RWPE1 (cell line): ENCODE measurements at places on chromosomes 3 and 15.

GRCh38 chr3:149377408-149378364 lies at the start of gene TM4SF1:
Gene TM4SF1, minus strand, starts transcription at chr3:149377649. Its CDS starts 102 bp downstream, at chr3:149377547.
- peak; percentile 81 for DNase-seq

DNA sequence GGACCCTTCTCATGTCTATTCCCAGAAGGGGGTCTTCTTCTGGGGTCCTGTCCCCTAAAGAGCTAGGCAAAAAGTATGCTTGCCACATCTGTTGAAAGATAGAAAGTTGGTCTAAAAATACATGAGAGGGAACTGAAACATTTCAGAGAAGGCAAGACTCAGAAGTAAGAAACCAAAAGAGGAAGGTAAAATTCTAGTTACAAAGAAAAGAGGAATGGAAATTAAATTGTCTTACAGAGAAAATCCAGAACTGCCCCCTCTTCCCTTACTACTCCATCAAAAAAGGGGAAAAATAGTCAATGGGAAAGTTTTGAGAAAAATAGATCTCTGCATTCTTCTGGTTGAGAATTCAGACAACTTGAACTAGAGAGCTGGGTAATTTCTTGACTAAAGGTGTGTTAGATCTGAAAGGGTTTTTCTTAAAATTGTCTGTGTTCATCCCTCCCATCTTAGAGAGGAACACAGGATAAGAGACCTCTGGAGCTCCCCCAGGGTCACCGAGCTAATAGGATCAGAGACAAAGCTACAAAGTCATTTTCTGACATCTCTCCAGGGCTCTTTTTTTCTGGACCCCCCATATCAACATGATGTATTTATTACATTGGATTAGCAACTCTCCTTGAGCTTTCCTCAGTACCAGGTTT lies 32.3 kb upstream of the CCR2 start:
- no peak for DNase-seq

- peak; percentile 59 for DNase-seq
These were observed 817 bp downstream of the CLK3 start for GRCh38 chr15:74616366-74616939.

- no peak for DNase-seq
These were observed 107.1 kb upstream of the TSC22D2 start for GRCh38 chr3:150300852-150301517.

GRCh38 chr3:72223116-72223515 lies 438.2 kb upstream of the PROK2 start:
- no peak for DNase-seq

GRCh38 chr15:44718180-44718926 lies 7.0 kb downstream of the B2M start:
- DNase-seq: no peak

- DNase-seq: no peak
These were observed 145.7 kb upstream of the MEIS2 start for GRCh38 chr15:37246065-37246464.

- DNase-seq: no peak
These were observed 182.4 kb downstream of the ANXA2 start for GRCh38 chr15:60215225-60215963.

- DNase-seq: no peak
These were observed 18.2 kb upstream of the ITGA11 start for GRCh38 chr15:68450192-68450591.
